ENCODE measurements at places on chromosomes 11 and 22. TPM values are rescaled to one million over a fixed set of nuclear protein-coding genes. Genes with fewer than 3 reads are reported as not detected.

- DNase-seq: no peak
Measured at GRCh38 chr11:68813773-68814172, 27.9 kb downstream of the CPT1A start.

- no peak for DNase-seq
Measured at GRCh38 chr22:50019316-50019715, 6.8 kb upstream of the IL17REL start.

DNA sequence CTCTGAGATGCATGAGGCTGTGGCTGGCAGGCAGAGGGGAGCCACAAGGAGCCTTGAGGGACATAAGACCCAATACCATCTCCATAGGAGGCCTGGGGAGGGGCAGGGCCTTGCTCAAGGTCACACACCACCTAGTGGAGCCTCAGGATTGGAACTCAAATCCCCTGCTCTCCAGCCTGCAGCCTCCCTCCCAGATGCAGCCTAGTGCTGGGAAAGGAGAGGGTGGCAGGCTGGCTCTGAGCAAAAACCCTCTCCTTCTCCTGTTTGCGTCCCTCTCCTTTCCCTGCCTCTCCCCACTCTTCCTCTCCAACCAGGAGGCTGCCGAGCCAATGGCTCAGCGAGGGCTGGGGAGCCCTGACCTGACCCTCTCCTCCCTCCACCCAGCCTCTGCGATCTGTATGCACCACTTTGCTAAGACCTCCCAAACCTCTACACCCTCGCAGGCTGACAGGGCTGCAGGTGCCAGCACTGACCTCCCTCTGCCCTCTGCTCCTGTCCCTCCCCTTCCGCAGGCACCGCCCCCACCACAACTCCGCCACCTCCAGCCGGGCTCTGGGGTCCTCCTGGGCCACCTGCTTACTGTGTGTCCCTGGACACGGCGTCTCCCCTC, 14.7 kb downstream of the IGLL1 start:
- peak; percentile 54 for DNase-seq

GRCh38 chr11:12274056-12274455, 103.3 kb upstream of the PARVA start:
- DNase-seq: no peak

GRCh38 chr11:8652140-8652539, 30.3 kb downstream of the TRIM66 start:
- no peak for DNase-seq

DNA sequence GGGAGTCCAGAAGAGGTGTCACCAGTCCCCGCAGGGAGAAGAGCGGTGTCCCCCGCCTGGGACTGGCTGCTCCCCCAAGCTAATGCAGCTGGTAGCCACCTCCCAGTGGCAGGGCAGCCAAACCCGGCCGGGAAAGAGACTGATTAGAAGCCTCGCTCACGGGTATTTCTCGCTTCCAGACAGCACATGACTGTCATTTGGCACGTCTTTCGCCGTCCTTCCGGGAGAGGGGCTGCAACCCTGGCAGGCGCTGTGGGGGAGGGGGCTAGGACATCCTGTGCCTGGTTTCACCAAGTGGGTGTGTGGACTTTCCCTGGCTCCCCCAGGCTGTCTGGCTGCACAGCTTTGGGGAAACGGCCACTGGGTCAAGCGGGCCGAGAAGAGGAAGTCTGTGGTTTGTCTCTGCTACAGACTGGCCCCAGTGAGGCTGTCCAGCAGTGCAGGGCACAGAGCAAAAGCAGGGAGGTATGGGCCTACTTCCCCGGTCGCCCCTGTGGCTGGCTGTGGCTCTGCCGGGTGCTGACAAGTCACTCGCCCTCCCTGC, 3.8 kb downstream of the CD81 start:
- DNase-seq: no peak

DNA sequence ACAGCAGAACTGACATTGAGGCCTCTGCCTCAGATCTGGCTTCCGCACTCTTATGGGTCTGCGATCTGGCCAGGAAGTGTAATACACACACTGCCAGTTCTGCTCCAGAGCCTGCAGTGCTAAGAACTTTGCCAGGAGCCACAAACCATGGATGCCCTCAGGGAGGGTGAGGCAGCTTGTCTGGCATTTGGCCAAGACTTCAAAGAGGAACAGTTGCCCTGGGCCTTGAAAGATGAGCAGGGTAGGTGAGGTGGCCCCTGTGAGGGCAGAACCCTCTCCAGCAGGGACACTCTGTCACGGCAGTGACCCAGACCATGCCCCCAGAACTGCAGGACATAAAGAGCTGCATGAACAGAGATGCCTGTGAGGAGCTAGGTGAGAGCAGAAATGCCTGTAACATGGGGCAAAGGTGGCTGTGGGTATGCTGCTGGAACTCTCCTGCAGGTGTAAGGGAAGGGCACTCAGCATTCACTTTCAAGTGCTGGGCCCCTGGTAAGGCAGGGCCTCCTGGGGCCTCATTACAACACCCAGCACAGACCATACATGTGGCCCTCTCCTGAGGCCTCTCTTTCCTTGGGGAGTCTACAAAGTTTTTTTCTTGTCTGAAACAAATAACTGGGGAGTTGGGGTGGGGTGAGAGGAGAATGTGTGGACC, 47.3 kb downstream of the NEU3 start:
- DNase-seq: no peak

DNA sequence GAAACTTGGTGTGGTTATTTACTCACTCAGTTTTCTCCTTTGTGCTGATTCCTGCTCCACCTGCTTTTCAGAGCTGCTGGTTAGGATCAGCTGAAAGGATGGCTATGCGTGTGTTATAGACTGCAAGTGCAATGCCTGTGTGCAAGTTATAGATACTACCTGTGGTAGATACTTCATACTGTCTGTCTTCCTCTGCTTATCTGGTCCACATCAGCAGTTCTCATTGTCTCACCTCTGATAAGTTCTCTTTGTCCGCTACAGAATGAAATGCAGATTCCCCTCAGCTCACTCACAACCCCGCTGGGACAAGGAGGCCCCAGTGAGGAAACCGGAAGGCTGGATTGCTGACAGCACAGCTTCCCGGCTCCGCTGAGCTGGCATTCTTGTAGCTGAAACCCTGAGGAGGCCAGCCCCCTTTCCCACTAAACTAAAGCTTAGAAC, 37.5 kb upstream of the LYVE1 start:
- peak; percentile 58 for DNase-seq

DNA sequence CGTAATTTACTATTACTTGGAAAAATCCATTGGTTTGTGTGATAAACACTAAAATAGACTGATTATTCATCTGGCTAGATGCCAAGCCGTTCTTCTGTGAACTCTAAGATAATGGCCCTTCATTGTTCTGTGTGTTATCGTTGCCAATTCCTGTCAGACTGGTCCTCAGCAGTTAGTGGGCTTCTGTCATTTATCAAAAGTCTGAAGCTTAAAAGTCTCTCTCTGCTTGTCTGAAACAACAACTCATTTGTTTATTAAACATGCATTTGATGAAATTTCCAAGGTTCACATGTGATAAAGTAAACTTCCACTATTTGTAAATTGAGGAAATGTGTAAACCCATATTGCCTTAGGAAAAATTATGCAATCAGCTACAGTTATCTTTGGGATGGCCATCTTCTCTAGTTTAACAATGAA, 21.1 kb upstream of the RDX start:
- DNase-seq: no peak

DNA sequence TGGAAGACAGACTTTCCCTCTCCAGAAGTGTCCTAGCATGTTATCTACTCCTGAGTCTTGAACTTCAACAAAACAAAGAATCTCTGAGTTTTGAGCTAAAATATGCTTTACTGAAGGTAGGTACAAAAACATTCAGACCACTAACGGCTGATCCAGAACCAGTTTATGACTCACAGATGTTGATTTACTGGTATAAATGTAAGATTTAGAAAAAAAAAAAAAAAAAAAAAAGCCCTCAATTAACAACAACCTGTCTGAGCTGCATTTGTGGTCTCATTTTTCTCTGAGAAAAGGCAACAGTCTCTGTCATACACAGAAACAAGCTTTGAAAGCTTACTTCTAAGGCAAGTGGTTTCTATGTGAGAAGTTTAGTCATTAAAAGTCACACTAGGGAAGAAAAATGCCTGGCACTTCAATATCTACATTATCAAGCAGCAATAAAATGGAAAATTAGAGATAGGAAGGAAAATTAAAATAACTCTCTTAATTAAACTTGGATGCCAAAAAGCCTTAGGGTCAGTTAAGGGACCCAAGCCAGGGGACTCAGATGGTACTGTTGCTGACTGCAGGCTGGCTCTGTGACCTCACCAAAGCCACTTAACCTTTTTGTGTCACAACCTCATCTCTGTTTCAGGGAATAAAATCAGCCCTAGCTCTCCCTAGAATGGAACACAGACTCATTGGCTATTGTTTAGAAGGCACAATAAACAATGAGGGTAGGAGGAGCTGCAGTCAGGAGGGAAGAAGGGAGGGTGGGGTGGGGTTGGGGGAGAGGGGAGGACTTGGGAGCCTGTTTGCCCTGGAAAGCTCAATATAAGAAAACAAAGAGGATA, 61.7 kb downstream of the ETS1 start:
- no peak for DNase-seq

- DNase-seq: no peak
Measured at GRCh38 chr22:27629908-27630673, 171.5 kb downstream of the MN1 start.

DNA sequence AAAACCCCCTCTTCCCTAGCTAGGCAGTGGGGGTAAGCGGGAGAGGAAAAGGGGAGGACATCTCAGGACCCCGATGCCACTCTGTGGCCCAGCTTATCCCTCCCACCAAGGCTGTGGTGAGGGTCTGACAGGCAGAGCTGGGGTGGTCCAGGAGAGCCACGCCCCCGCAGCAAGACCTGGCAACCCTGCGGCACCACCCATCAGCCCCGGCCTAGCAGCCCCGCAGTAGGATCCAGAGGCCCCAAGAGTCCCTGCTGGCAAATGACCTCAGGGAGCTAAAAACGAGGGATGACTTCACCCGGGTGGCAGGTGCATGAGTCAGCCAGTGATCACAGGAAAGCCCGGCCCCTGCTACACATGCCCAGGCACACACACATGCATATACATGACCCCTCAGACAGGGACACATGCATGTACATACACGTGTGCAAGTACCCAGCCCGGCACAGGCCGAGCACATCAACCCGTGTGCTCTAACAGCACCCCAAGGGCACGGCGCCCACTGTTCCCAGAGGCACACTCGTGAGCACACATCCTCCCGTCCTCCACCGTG, 32.3 kb downstream of the ARVCF start:
- DNase-seq: no peak

DNA sequence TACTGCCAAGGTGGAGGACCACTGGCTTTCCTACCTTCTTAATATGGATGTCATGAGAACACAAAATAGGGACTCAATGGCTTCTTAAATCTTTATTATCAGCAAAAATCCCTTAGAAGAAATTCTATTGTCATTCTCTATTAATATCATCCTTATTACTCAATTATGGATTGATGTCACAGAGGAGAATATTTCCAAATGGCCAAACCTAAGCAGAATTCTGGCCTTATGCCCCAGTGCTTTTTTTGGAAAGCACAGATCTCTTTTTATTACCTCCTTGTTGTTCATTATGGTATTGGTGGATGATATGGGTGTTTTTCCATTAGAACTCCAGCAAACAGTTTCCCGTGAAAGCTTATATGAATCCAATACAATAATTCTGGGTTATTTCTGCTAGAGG, 9.9 kb downstream of the CRTAM start:
- no peak for DNase-seq

DNA sequence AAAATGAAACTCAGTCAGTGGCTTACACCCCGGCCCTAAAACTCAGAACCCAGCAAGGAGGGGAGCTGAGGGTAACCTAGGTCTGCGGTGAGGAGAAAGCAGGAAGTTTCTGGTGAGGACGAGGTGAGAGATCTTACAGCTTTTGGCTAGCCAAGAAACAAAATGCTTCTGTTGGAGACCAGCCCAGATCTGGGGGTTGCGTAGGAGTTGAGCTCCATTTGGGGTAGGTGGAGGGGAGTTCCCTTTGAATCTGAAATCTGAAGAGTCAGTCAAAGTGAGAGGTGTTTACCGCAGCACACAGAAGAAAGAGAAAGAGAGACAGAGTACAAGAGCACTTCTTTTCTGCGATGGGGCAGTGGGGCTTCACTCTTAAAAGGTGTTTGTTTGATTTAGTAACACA, 29.6 kb downstream of the EHF start:
- no peak for DNase-seq

DNA sequence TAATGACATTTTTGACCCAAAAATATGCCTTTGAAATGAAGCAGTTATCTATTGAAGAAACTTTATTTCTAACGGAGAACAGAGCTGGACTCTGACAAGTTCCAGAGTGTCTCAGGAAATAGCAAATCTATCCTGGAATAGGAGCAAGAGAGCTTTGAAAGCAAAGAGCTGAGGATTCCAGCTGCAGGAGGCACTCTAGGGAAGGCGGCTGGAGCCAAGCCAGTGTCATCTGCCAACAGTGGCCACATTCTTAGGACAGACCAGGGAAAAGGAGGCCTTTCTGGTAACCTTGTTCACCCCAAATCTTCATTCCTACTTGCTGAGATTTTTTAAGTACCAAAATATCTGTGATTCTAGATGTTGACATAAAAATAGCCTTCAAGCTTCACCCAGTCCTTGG, 493.5 kb upstream of the B3GAT1 start:
- no peak for DNase-seq

DNA sequence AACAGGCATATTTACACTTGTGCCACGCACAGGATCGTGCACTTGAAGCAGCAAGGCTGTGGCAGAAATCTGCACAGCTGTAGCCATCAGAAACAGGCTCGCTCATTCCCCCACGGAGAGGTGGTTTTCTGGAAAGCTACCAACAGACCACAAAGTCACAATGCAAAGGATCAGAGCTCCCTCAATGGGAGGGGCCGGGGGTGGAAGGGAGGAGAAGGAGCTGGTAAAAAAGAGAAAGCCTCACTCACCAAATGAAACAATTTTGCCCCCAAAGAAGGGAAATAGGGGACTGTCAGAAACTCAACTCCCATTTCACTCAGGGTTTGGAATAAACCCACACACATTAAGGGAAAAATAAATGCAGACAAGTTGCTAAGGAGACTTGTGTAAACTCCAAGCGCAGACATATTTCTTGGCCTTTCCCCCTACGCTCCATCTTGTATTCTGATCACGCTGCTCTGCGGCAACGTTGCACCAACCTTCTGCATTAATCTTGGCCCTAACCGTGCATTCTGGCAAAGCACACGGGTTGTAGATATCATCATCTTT, 43.2 kb upstream of the BLID start:
- DNase-seq: peak; percentile 15

GRCh38 chr11:35615921-35616900, 2.0 kb upstream of the FJX1 start:
- DNase-seq: no peak

BTG4 gene
- total RNA-seq: not detected

SLC25A22 gene
- total RNA-seq: 36.7 TPM

LGALS12 gene
- total RNA-seq: 1.4 TPM

FAM89B gene
- total RNA-seq: 17.5 TPM

LMO2 gene
- 3.4 TPM for total RNA-seq

HEPHL1 gene
- 0.13 TPM for total RNA-seq

INPP5J gene
- total RNA-seq: 7.7 TPM

PTS gene
- total RNA-seq: 23.5 TPM

KLHL35 gene
- total RNA-seq: 0.22 TPM

Measured in WTC11 (cell line).